Omental fat pad (tissue), 4 donors: ENCODE measurements at places on chromosomes 2 and 18.

GRCh38 chr18:32072321-32072720, 19.4 kb upstream of the RNF138 start:
- DNase-seq: no peak

DNA sequence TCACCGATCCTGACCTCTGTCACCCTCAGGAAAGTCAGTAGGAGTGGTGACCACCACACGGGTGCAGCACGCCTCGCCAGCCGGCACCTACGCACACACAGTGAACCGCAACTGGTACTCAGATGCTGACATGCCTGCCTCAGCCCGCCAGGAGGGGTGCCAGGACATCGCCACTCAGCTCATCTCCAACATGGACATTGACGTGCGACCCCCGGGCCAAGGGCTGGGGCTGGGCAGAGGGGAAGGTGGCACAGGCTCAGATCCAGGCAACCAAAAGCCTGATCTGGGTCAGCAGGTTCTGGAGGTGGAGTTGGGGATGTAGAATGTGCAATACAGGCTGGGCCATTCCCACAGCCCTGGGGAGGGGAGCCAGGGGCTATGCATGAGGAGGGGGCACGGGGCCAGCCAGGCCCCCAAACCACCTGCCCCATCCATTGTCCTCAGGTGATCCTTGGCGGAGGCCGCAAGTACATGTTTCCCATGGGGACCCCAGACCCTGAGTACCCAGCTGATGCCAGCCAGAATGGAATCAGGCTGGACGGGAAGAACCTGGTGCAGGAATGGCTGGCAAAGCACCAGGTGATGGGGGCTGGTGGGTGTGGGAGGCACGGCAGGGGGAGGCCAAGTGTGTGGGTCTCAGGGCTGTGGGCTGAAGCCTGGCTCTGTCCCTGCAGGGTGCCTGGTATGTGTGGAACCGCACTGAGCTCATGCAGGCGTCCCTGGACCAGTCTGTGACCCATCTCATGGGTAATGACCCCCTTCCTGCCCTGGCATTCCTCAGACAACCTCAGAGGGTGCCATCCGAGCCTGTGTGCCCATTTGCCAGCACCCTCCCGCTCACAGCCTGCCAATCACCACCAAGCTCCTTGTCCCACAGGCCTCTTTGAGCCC, 1.4 kb downstream of the ALPI start:
- DNase-seq: no peak

- no peak for DNase-seq
These were observed 13.8 kb upstream of the SATB2 start for GRCh38 chr2:199471443-199472057.

- DNase-seq: no peak
These were observed 657.9 kb upstream of the SLC8A1 start for GRCh38 chr2:41109744-41110143.

- DNase-seq: no peak
These were observed 211.1 kb downstream of the ALPK2 start for GRCh38 chr18:58417752-58418151.

GRCh38 chr2:7009207-7009911, 92.1 kb downstream of the RNF144A start:
- no peak for DNase-seq

GRCh38 chr2:7013471-7014160, 96.4 kb downstream of the RNF144A start:
- no peak for DNase-seq

DNA sequence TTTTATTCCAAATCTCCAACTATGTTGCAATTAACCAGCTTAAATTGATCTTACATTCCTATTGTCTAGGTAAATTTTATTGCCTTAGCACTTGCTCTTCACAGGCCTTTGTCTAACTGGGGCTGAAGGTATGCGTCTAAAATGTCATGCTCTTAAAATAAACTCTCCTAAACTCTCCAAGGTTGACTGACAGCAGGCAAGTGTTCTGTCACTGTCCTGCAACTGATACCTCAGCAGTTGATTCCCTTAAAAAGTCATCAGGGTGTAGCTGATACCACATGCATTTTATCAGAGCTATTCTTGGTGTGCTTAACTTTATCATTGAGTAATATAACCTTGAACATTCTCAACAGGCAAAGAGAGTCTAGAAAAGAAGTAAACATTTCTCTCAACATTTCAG, 680 bp downstream of the TTN start:
- no peak for DNase-seq

DNA sequence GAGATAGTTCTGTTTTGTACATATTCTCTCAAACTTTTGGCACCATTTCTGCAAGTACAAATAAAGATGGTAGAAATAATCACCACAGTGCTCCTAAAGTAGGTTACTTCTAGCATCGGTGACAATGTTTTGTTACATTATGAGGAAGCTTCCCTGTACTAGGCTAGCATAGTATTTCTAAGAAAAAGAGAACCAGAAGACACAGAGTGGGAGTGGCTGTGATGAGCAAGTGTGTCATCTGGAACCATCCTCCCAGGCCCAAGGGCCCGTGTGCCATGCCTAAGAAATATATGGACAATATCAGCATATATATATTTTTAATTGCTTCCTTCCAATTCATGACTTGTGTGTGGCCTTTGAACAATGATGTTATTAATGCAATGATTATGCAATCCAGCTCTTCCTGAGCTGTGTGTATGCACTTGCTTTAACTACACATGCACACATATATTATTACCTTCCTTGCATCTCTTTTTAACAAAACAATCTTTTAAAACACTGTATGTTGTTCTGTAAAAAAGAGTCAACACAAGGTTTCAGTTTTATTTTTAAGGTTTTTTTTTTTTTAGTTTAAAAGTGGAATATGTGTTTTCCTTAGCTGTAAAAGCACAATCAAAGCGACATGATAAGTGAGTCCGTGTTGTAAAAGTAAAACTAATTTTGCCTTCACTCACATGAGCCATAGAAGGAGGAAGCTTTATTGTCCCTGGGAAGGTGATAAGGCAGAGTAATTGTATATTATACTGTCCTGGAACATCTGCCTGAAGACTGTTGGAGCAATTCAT, 303.9 kb downstream of the ZNF407 start:
- no peak for DNase-seq

DNA sequence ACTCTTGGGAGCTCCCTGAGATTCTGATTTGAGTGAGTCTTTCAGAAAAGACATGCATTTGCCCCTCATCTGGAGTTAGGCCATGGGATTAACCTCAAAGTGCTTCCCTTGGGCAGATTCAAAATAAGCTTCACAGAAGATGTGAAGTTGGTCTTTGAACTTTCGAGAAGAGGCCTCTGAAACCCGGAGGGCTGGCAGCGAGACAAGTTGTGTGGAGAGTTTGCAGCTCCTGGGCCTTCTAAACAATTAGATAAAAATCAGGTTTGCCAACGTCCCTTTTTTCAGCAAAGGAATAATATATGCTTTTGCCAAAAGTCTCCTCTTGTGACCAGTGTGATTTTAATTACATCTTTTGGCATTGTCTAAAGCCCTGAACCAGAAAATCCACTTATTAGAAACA, 489.7 kb downstream of the SOX11 start:
- no peak for DNase-seq

DNA sequence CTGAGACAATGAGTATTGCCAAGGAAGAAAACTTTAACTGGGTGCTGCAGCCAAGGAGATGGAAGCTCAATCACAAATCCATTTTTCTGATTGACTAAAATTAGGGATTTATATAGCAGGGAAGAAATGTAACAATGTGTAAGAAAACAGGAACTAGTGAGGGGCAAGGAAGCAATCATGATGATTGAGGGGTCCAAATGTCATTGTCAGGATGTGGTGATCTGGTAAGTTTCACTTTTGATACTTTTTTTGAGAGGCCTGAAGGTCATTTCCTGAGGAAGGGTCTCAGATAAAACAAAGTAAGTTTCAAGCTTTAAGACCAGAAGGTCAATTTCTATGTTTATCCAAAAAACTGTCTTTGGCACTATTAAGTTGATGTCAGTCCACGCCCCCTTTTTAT, 12.0 kb upstream of the GCC2 start:
- DNase-seq: no peak

DNA sequence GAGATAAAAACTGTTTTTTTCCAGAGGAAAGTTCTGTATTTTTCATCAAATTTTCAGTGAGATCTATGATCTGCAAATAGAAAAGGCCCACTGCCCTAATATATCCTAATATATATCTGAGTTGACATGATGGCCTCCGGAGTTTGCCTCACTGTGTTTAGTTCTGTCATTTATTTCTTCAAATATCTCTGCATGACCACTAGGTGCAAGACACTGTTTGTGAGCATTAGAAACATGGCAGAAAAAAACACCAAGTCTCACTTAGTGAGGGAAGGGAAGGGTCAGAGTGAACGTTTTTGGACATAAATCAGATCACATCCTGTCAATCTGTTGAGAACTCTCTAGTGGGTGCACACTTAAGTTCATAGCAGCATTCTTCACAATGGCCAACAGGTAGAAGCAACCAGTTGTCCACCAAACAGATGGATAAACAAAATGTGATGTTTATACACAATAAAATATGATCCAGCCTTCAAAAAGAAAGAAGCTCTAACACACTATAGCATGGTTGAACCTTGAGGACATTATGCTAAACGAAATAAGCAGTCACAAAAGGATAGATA, 53.4 kb downstream of the SPIRE1 start:
- DNase-seq: no peak

- no peak for DNase-seq
These were observed 36.5 kb upstream of the GLS start for GRCh38 chr2:190843890-190844699.

DNA sequence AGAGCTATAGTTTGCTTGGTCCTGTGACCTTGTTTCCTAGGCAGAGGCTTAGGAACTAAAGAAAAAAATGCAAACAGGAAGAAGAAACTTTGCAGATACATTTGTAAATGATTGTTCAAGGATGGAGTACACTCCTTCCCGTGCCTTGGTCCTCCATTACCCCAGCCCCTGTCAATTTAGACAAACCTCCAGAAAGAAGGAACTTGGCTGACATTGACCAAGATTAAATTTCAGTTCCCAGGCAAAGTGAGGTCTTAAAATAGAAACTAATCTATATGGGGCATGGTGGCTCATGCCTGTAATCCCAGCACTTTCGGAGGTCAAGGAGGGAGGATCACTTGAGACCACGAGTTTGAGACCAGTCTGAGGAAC, 179.9 kb upstream of the FN1 start:
- DNase-seq: no peak

- DNase-seq: no peak
These were observed 36.5 kb downstream of the PPM1B start for GRCh38 chr2:44205169-44205568.

GRCh38 chr2:74099271-74099670, 48.4 kb downstream of the BOLA3 start:
- DNase-seq: no peak

DNA sequence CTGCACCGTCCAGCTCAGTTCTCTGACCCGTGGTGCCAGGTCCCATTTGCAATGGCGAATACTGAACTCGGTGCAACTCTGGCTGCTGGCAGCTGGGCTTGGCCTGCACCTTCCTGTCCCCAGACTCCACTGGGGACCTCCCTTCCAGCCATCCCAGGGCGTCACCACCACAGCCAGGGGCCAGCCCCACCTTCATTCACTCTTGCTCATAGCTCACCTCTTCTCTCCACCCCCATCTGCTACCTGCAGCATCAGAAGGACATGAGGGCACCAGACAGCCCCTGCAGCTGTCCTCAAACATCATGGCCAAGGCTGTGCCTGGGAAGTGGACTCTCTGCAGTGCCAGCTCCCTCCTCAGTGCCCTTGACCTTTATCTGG, 16.2 kb upstream of the ALPI start:
- DNase-seq: no peak

- no peak for DNase-seq
These were observed 20.2 kb upstream of the B3GNT2 start for GRCh38 chr2:62175728-62176127.

GRCh38 chr18:63741769-63742168, 33.4 kb upstream of the SERPINB7 start:
- DNase-seq: no peak

- no peak for DNase-seq
These were observed 114.2 kb downstream of the FHOD3 start for GRCh38 chr18:36411745-36412168.

- DNase-seq: no peak
These were observed 22.1 kb downstream of the B3GNT2 start for GRCh38 chr2:62217970-62218369.

- DNase-seq: no peak
These were observed 33.0 kb downstream of the SLC35F5 start for GRCh38 chr2:113723411-113723810.

- no peak for DNase-seq
These were observed 76.2 kb downstream of the SATB2 start for GRCh38 chr2:199381531-199381930.
